ENCODE measurements at places on chromosomes 1 and 21. TPM values are rescaled to one million over a fixed set of nuclear protein-coding genes. Genes with fewer than 3 reads are reported as not detected.

DNA sequence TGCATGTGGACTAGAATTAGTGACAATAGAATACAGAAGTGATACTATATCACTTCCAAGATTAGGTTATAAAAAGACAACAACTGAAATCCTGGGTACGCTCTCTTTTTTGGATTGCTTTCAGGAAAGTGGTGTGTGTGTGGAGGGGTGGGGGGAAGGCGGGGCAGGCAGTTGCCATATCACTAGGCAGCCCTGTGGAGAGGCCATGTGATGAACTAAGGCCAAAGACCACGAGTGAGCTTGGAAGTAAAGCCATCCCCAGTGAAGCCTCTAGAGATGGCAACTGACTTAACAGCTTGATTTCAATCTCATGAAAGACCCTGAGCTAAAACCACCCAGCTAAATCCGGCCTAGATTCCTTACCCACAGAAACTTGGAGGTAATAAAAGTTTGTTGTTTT is 6.2 kb upstream of the ASPM start:
- no peak for DNase-seq

- no peak for DNase-seq
Measured at GRCh38 chr1:246513041-246513440, 6.0 kb upstream of the SMYD3 start.

- DNase-seq, result peak; percentile 29
Measured at GRCh38 chr1:201222125-201222524, 31.5 kb downstream of the IGFN1 start.

GRCh38 chr21:41669533-41669830 is 97.4 kb downstream of the RIPK4 start:
- DNase-seq, result no peak

DNA sequence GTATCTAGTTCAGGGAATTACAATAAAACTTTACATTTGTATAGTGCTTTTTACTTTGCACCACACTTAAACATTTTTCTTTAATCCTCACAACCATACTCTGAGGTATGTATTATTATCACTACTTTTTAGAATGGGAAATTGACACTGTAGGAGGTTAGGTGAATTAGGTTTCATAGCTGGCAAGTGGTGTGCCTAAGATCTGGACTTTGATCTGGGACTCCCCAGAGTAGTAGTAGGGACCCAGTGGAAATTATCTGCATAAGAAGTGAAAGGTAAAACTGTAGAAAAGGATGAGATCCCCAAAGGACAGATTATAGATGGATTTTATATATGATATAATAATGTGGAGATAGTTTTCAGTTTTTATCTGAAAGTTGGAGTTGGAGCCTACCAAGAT is 85.6 kb downstream of the PPP1R12B start:
- no peak for DNase-seq

- no peak for DNase-seq
Measured at GRCh38 chr1:108038653-108039236, 73.8 kb upstream of the VAV3 start.

DNA sequence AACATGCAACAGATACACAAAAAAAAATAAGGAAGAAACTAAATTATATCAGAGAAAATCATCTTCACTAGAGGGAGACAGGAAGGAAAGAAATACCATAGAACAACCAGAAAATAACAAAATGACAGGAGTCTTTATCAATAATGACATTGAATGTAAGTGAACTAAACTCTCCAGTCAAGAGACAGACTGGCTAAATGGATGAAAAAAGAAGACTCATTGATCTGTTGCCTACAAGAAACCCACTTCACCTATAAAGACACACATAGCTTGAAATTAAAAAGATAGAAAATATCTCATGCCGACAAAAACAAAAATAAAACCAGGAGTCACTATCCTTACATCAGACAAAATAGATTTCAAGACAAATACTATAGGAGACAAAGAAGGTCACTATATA is 593.1 kb upstream of the USP24 start:
- no peak for DNase-seq

GRCh38 chr1:160605792-160606479 is 26.6 kb upstream of the CD84 start:
- no peak for DNase-seq

- peak; percentile 24 for DNase-seq
Measured at GRCh38 chr1:16614361-16615252, 1.2 kb upstream of the NBPF1 start.

GRCh38 chr1:48061162-48062136 is 64.3 kb upstream of the TRABD2B start:
- peak; percentile 43 for DNase-seq

DNA sequence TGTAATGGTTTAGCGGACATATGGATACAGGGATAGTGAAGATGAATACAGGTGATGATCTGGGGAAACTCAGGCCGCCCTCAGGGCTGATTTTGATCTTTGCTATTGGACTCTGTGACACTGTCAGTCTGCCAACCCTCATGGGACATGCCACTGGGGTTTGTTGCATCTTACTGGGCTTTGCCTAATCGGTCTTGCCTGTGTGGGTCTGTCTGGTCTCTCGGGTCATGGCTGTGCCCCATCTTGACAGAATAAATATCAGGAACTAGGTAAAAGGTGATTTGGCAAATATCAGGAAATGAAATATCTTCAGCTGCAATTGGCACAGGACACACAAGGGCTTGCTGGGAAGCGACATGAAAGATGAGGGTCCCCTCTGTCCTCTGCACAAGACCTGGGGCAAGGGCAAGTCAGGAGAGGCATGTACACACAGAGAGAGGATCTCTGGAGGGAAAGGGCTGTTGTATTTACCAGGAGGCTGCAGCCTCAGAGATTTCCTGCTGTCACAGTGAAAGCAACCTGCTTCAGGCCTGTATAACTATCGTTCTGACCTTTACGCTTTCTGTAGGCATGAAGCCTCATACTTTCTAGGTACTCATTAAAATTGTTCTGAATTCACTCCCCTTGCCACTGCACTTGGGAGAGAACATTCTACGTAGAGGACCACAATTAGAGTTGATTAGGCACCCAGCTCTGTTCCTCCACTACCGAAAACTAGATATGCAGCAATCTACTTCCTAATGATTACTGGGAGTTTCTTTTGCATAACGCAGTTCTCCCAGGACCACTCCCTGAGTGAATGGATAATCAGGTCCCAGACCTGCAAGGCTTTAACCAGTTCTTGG is 52.0 kb upstream of the GADD45A start:
- DNase-seq, result no peak

DNA sequence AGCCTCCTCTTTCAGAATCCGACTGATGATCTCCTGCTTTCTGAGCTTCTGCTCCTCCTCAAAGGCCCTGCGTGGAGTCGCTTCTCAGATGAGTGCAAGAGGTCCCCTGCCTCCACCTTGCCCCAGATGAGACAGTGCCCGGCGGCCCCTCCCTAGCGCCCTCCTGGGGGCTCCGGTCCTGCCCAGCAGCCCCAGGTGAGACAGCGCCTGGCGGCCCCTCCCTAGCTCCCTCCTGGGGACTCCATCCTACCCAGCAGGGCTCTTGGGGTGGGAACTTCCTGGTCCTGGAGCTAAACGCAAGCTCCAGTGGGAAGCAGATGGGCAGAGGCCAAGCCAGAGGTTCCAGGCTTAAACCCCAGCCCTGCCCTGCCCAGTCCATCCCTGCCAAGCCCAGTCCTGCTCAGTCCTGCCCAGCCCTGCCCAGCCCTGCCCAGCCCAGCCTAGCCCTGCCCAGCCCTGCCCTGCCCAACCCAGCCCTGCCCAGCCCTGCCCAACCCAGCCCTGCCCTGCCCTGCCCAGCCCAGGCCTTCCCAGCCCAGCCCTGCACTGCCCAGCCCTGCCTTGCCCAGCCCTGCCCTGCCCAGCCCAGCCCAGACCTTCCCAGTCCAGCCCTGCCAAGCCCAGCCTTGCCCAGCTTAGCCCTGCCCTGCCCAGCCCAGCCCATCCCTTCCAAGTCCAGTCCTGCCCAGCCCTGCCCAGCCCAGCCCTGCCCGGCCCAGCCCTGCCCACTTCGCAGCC is 34.6 kb downstream of the CFAP74 start:
- no peak for DNase-seq

DNA sequence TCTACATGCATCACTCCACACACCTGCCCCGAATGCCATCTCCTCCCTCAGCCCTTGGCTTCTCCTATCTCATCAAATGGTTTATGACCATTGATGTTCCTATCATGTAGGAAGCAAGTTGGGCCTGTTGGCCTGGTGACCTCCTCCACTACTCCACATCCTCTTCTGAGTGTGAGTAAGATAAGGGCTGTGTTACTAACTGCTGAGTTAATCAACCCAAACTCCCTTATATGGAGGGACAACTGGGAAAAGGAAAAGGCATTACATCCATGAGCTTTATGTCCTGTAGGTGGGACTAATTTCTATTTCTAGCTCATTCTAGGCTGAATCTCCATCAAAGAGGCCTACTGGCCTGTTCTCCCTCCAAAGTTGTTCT is 57.6 kb downstream of the WLS start:
- no peak for DNase-seq

DNA sequence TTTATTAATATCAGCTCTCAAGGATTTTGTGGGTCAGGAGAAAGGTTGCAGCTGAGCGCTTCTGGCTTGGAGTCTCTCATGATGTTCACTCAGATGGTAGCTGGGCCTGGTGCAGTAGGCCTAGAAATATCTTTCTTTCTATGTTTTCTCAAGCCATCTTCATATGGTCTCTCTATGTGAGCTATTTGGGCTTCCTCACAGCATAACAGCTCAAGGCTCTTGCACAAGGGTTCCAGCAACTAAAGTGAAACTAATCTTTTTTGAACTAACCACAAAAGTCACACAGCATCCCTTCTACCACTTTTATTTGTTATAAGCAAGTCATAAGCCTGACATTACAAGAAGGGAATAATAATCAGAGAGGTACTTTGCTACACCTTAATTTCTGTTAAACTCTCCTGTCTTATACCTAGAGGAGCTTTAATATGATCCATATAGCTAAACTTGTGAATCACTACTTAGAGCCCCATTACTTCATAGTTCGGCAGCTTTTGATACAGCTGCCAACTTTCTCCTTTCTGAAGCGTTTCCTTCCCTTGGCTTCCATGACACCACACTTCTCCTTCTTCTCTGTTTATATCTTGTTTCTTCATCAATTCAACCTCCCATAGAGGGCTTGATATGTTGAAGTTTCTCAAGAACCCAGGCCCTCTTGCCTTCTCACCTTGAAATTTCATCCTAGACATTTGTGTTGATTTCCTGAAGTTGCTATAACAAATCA is 720.2 kb downstream of the LTN1 start:
- DNase-seq, result no peak

DNA sequence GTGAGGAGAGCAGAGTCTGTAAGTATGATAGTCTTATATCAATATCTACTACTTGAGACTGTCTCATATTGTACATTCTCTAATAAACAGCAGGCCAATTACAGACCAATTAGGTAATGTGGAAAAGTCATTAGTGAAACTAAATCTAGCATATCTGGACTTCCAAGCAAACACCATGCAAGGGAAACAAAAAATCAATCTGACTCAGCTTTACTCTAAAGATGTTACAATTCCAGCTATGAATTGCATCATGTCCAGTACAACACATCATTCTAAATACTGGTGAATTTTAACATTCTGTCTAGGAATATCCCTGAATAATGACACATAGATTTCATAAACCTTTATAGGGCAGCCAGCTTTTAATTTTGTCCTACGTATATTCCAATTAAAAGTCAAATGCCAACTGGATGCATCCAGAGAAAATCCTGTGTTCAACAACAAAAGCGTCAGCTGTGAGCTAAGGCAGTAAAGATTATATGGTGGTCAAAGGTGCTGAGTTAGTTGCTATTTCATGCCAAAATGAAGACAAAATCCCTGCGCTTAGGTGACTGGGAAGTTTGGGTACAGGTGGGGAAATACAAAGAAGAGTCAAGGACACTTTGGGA is 159.3 kb downstream of the TTLL7 start:
- DNase-seq, result no peak

- peak; percentile 21 for DNase-seq
Measured at GRCh38 chr1:110686188-110686587, 11.4 kb upstream of the KCNA3 start.

GRCh38 chr1:109796484-109797302 is 33.0 kb upstream of the EPS8L3 start:
- DNase-seq, result peak; percentile 26

GRCh38 chr1:31027693-31028526 is 37.6 kb downstream of the PUM1 start:
- no peak for DNase-seq

GRCh38 chr21:18810136-18810535 is 406.6 kb upstream of the TMPRSS15 start:
- no peak for DNase-seq

- DNase-seq, result no peak
Measured at GRCh38 chr1:8302081-8302956, 15.6 kb upstream of the SLC45A1 start.

DNA sequence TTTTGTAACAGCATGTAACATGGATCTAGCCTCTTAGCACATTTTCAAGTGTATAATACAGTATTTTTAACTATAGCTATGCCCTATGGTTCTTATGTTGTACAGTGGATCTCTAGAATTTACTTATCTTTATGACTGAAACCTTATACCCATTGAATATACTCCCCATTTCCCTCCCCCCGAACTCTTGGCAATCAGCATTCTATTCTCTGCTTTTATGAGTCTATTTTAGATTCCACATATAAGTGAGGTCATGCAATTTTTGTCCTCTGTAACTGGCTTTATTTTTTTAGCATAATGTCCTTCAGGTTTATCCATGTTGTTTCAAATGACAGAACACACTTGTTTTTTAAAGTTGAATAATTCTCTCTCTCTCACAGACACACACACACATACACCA is 3.1 kb upstream of the GBP6 start:
- no peak for DNase-seq

GRCh38 chr1:145892486-145893087 is 6.9 kb upstream of the ANKRD35 start:
- DNase-seq, result no peak

DNA sequence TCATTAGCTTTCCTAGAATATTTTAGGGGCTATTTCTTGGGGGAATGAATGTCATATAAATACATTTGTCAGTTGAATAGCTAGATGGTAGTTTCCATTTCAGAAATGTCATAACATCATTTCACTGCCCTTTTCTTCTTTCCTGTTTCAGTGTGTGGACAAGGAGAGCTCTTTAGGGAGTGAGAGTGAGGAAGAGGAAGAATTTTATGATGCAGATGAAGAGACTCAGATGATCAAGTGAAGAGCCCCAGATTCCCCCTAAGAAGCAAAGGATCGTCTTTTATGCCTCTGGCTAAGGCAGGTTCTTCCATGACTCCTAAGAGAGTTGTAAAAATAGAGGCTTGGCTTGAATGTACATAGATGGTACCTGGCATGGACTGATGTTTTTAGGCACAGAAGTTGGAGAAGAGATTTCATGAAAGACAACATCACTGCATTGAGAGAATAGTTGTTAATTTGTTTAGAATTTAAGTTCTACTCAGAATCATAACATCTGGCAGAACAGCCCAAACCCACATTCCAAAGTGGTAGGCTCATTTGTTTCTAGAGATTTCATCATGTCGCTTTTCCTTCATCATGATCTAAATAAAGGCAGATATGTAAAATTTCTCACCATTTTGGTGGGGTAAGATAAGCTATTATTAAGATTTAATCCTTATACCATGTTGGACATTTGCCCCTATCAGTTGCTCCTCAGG is 44.2 kb upstream of the MAB21L3 start:
- DNase-seq, result no peak

ATAD3C gene
- 1.00 TPM for total RNA-seq

CFAP74 gene
- total RNA-seq, result not detected

CITED4 gene
- 7.6 TPM for total RNA-seq

PRDM16 gene
- total RNA-seq, result 0.41 TPM

FAM3B gene
- total RNA-seq, result not detected

DIRAS3 gene
- total RNA-seq, result not detected

OR2G6 gene
- not detected for total RNA-seq

CDA gene
- not detected for total RNA-seq

CDC20 gene
- 2.9 TPM for total RNA-seq
